ENCODE measurements at places on chromosomes 12 and 14.

GRCh38 chr12:108438667-108439066, 76.4 kb upstream of the FICD start:
- DNase-seq, result no peak

GRCh38 chr14:24880689-24881088, 169.3 kb downstream of the STXBP6 start:
- no peak for DNase-seq

- no peak for DNase-seq
These were observed 102.4 kb downstream of the TMTC1 start for GRCh38 chr12:29681370-29681769.

GRCh38 chr14:104686624-104687517, 2.5 kb upstream of the INF2 start:
- no peak for DNase-seq

GRCh38 chr12:6052940-6053329, 71.5 kb downstream of the VWF start:
- no peak for DNase-seq
